ENCODE measurements at places on chromosomes 1 and 21. TPM values are rescaled to one million over a fixed set of nuclear protein-coding genes. Genes with fewer than 3 reads are reported as not detected.

CASP9 gene
- 34.8 TPM for total RNA-seq

GRCh38 chr1:4916610-4917009 lies 262.2 kb downstream of the AJAP1 start:
- no peak overlapping the region for H3K4me3 ChIP-seq
- no peak for DNase-seq
- no peaks in the 10 kb centered on the region for H3K4me1 ChIP-seq
- no peaks in the 10 kb centered on the region for H3K36me3 ChIP-seq
- no peaks in the 10 kb centered on the region for H3K27me3 ChIP-seq

GRCh38 chr1:212512816-212513559 lies 80.3 kb downstream of the NENF start:
- H3K27me3 ChIP-seq: no peaks in the 10 kb centered on the region
- no peak overlapping the region for H3K4me3 ChIP-seq
- H3K4me1 ChIP-seq: no peaks in the 10 kb centered on the region
- no peak for DNase-seq

MCOLN2 gene
- 3.2 TPM for total RNA-seq

- H3K36me3 ChIP-seq: no peaks in the 10 kb centered on the region
- no peak overlapping the region for H3K4me3 ChIP-seq
- H3K4me1 ChIP-seq: peaks cover 3% of the 10 kb centered on the region
Observed at GRCh38 chr21:17270229-17270628, 242.6 kb upstream of the CXADR start.

TFF3 gene
- 12.9 TPM for total RNA-seq

TMEM222 gene
- 67.5 TPM for total RNA-seq

GRCh38 chr1:179550746-179551682 lies 24.7 kb downstream of the NPHS2 start:
- no peak overlapping the region for H3K27ac ChIP-seq
- H3K4me3 ChIP-seq: no peak overlapping the region
- DNase-seq: no peak
- no peaks in the 10 kb centered on the region for H3K36me3 ChIP-seq

GRCh38 chr1:97006044-97006661 lies 284.6 kb downstream of the PTBP2 start:
- peak; percentile 18 for DNase-seq
- H3K27ac ChIP-seq: no peak overlapping the region
- no peaks in the 10 kb centered on the region for H3K27me3 ChIP-seq
- no peak overlapping the region for H3K4me3 ChIP-seq

GRCh38 chr1:21030181-21030580 lies 146.5 kb downstream of the EIF4G3 start:
- no peaks in the 10 kb centered on the region for H3K27me3 ChIP-seq
- no peak overlapping the region for H3K4me3 ChIP-seq
- H3K4me1 ChIP-seq: peaks cover 6% of the 10 kb centered on the region

DNA sequence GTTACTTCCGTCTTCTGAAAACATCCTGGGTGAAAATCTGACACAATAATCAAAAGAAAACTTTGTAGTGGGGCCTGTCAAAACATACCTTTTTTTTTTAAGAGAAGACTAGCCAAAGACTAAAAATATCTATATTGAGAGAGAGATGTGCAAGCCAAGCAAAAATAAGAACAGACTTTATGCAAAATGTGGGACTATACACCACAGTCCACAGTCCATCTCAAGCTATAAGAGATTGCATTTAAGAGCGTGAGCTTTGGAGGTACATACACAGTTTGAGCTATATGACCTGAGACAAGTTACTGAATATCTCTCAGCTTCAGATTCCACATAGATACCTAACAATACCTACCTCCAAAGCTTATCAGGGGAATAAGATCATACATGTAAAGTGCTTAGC lies 64.9 kb upstream of the DYNLT5 start:
- H3K4me1 ChIP-seq: no peaks in the 10 kb centered on the region
- H3K27me3 ChIP-seq: no peaks in the 10 kb centered on the region
- no peak overlapping the region for H3K4me3 ChIP-seq
- no peak for DNase-seq
- H3K36me3 ChIP-seq: no peaks in the 10 kb centered on the region

DNA sequence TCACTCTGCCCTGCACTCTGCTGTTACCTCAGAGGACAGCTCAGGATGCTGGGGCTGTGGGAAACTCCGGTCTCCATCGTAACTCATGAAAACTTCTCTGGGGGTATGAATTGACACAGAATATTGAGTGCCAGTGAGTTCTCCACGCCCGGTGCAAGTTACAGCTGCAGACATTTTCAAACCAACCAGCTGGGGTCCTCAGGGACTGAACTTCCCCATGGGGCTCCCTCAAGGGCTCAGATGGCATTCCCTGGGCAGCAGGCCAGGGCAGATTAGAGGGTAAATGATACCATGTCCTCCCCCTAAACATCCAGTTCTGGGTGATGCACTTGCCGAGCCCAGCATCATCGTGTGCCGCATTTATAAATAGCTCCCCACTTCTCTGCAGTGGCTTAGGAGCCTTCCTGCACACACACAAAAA lies 27.8 kb upstream of the CCSAP start:
- H3K4me3 ChIP-seq: no peak overlapping the region
- H3K27me3 ChIP-seq: no peaks in the 10 kb centered on the region
- no peaks in the 10 kb centered on the region for H3K4me1 ChIP-seq
- no peak overlapping the region for H3K27ac ChIP-seq
- H3K36me3 ChIP-seq: no peaks in the 10 kb centered on the region

- DNase-seq: no peak
- H3K4me3 ChIP-seq: no peak overlapping the region
- no peak overlapping the region for H3K27ac ChIP-seq
- no peaks in the 10 kb centered on the region for H3K4me1 ChIP-seq
Observed at GRCh38 chr21:31505975-31506374, 153.5 kb upstream of the SOD1 start.

SPATA45 gene
- total RNA-seq: 14.3 TPM

LMX1A gene
- total RNA-seq: 0.62 TPM

- DNase-seq: no peak
- no peak overlapping the region for H3K27ac ChIP-seq
- no peak overlapping the region for H3K4me3 ChIP-seq
- no peaks in the 10 kb centered on the region for H3K27me3 ChIP-seq
- H3K4me1 ChIP-seq: peaks cover 10% of the 10 kb centered on the region
Observed at GRCh38 chr21:31142600-31142999, 104.3 kb upstream of the KRTAP19-8 start.

- H3K27me3 ChIP-seq: no peaks in the 10 kb centered on the region
- H3K36me3 ChIP-seq: no peaks in the 10 kb centered on the region
- H3K4me3 ChIP-seq: no peak overlapping the region
- H3K4me1 ChIP-seq: no peaks in the 10 kb centered on the region
Observed at GRCh38 chr21:42465008-42465802, 30.8 kb downstream of the RSPH1 start.

GRCh38 chr21:41966872-41967621 lies 13.2 kb upstream of the C2CD2 start:
- DNase-seq: peak; percentile 9
- no peaks in the 10 kb centered on the region for H3K4me1 ChIP-seq
- no peak overlapping the region for H3K27ac ChIP-seq
- no peak overlapping the region for H3K4me3 ChIP-seq
- H3K36me3 ChIP-seq: no peaks in the 10 kb centered on the region

GRCh38 chr1:228487336-228488124 lies at the start of gene RNF187:
TSS of gene RNF187 (plus strand) at chr1:228487382.
- H3K36me3 ChIP-seq: no peaks in the 10 kb centered on the region
- no peak for DNase-seq
- H3K4me1 ChIP-seq: peaks cover 10% of the 10 kb centered on the region
- H3K4me3 ChIP-seq: peak within 1 kb of the TSS; percentile 74
- H3K27me3 ChIP-seq: no peaks in the 10 kb centered on the region

GRCh38 chr1:8095584-8095983 lies 69.5 kb upstream of the ERRFI1 start:
- H3K27me3 ChIP-seq: no peaks in the 10 kb centered on the region
- DNase-seq: no peak
- no peak overlapping the region for H3K4me3 ChIP-seq
- no peaks in the 10 kb centered on the region for H3K36me3 ChIP-seq
- H3K27ac ChIP-seq: no peak overlapping the region
- peaks cover 6% of the 10 kb centered on the region for H3K4me1 ChIP-seq

Data from testis (tissue), 5 donors.